ENCODE measurements at places on chromosomes 5 and 9. TPM values are rescaled to one million over a fixed set of nuclear protein-coding genes. Genes with fewer than 3 reads are reported as not detected.

- no peak for DNase-seq
These were observed 677 bp upstream of the TXNDC15 start for GRCh38 chr5:134873494-134873893.

DNA sequence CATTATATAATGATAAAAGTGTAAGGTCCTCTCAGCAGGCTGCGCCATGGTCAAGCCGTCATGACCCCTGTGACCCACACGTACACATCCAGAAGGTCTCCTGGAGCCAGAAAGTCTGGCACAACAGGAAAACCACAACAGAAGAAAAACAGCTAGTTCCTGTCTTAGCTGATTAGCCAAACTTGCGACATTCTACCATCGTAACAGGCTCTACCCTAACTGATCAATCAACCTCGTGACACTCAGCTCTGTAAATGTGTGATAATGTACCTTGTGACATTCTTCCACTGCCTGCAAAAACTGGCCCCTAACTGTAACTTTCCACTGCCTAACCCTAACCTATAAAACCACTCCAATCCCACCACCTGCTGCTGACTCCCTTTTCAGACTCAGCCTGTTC is 316.4 kb upstream of the TUSC1 start:
- DNase-seq, result no peak

The RAPGEF1 gene
- total RNA-seq, result 34.8 TPM

DNA sequence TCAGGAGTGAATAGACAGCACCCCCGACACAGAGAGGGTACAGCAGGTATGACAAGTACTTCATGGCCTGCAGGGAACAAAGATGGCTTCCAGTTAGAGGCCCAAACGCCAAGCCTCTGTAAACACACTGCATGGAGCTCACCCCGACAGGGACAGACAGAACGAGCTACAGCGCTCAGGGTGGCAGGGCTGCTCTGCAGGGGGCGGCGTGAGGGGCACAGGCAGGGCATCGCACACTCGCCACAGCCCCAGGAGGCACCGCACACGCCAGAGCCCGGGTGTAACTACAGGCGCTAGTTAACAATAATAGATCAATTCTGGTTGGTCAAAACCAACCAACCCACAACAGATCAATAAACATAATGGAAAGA is 21.1 kb downstream of the CLPTM1L start:
- DNase-seq, result no peak

GRCh38 chr9:20624201-20625002 is 2.1 kb upstream of the MLLT3 start:
- DNase-seq, result no peak

- DNase-seq, result no peak
These were observed 13.7 kb upstream of the PPP2R2B start for GRCh38 chr5:146892231-146892630.

- DNase-seq, result no peak
These were observed 40.7 kb downstream of the NR3C1 start for GRCh38 chr5:143362664-143363227.

- DNase-seq, result peak; percentile 16
These were observed 35.6 kb downstream of the NIM1K start for GRCh38 chr5:43227655-43228054.

DNA sequence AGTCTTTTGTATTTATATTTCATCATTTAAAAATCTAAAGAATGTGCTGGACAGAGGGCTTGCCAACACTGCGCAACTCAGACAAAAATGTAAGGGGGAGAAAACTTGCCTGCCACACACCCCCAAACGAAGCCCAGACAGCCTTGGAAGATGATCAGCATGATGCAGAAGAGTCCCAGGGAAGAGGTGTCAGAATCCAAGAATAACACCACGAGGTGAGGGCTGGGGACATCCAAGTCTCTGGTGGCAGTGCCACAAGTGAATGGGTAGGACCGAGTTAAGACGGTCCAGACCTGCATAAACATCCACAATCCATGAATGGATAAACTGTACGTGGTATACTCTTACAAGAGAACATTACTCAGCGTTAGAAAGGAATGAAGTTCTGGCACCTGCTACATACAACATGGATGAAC is 10.4 kb downstream of the EPB41L4B start:
- no peak for DNase-seq

DNA sequence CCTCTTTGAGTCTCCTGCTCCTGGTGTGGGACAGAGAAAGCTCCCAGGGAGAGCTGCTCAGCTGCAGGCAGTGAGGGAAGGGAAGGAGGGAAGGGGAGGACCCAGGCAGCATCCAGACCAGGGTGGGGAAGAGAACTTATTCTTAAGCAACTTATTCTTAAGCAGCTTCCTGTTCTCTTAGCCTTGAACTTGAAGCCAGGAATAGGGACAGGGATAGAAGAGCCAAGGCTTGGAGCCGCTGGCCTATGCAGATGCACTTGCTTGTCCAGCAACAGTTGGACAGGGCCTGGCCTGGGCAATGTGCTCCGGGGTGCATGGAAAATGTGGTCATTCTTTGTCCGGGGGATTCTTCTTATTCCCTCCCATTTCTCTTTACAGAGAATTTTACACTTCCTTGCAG is 31.4 kb upstream of the SPTLC1 start:
- no peak for DNase-seq

The FOXD4L4 gene
- not detected for total RNA-seq

- no peak for DNase-seq
These were observed 124.8 kb downstream of the FRMD3 start for GRCh38 chr9:83413367-83413766.

- DNase-seq, result no peak
These were observed 15.3 kb downstream of the MTMR12 start for GRCh38 chr5:32297181-32298058.

DNA sequence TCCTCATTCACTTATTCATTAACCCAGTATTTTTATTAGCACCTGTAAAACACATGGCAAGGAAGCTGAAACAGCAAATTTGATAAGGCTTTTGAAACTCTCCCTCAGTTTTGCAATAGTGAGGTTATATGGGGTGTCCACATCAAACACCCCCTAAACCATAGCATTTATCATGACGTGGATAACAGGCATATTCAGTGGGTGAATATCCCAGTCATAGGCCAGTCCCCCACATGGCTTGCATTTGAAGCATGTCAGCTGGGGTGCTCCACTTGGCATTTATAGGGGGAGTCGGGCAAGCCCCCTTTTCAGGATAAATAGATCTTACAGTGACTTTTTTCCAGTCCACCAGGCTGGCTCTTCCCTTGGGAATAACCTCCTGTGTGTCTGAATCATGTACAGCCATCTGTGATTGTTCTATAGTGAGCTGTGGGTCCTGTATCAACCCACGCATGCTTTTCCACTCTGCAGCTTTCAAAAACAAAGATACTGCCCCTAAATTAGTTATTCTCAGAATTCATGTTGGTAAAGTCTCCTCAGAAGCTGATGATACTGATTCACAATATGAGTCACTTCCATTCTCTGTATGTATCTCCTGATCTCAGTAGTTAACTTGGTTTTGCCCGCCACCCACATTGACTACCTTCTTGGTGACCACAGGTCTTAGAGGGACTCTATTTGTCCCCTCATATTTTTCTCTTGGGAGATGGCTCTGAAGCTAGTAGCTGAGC is 84.4 kb upstream of the SPIN1 start:
- no peak for DNase-seq

The ACSL6 gene
- not detected for total RNA-seq

GRCh38 chr5:1845696-1846095 is 37.0 kb downstream of the IRX4 start:
- DNase-seq, result no peak

The DNAJC21 gene
- total RNA-seq, result 27.2 TPM

DNA sequence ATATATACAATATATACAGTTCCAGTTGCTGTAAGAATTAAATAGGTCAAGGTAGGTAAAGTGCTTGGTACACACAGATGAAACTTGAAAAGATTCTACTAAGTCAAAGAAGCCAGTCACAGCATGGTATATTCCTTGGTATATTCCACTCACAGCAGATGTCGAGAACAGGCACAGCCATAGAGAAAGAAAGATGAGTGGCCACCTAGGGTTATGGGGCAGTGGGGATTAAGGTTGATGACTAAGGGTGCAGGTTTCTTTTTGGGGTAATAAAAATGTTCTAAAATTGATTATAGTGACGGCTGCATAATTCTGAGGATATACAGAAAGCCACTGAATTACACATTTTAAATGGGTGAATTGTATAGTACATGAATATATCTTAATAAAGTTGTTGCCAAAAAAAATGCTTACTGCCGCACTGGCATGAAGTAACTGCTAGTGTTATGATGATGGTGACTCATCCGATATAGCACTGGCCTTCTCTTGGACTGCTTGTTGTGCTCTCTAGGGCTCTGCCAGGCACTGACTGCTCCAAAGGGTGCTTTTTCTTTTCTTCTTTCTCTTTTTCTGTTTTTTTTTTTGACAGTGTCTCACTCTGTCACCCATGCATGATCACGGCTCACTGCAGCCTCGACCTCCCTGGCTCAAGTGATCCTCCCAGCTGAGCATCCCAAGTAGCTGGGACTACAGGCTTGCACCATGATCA is 23.5 kb downstream of the TBC1D2 start:
- DNase-seq, result no peak

- no peak for DNase-seq
These were observed 6.2 kb downstream of the EXOC3 start for GRCh38 chr5:449151-449550.

- no peak for DNase-seq
These were observed 7.9 kb downstream of the ANAPC2 start for GRCh38 chr9:137180491-137180890.

The OLFM1 gene
- total RNA-seq, result not detected

GRCh38 chr5:16932401-16932800 is 3.7 kb downstream of the MYO10 start:
- DNase-seq, result no peak

DNA sequence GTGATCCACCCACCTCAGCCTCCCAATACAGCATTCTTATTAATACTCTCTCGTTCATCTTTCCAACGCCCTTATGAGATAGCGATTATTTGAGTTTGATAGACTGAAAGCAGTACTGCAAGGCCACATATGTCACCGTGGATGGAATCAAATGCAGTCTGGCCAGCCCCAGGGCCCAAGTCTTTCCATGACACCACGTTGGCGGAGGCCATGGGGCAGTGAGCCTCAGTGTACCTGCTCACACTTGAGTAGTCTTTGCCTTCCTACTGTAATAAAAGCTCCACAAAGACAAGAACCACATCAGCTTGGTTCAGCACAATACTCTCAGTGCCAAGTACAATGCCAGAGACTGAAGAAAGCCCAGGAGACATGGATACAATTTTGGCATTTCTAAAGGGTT is 88.5 kb downstream of the TTLL11 start:
- no peak for DNase-seq

GRCh38 chr5:9483243-9483642 is 62.6 kb downstream of the SEMA5A start:
- no peak for DNase-seq

Data from epithelial cell of proximal tubule (primary cell).